Stimulated activated CD8-positive, alpha-beta memory T cell treated with anti-CD3 and anti-CD28 coated beads, Interleukin-2, amount 100 ng/mL, for 48 hours (primary cell): ENCODE measurements at places on chromosomes 1 and 21.

DNA sequence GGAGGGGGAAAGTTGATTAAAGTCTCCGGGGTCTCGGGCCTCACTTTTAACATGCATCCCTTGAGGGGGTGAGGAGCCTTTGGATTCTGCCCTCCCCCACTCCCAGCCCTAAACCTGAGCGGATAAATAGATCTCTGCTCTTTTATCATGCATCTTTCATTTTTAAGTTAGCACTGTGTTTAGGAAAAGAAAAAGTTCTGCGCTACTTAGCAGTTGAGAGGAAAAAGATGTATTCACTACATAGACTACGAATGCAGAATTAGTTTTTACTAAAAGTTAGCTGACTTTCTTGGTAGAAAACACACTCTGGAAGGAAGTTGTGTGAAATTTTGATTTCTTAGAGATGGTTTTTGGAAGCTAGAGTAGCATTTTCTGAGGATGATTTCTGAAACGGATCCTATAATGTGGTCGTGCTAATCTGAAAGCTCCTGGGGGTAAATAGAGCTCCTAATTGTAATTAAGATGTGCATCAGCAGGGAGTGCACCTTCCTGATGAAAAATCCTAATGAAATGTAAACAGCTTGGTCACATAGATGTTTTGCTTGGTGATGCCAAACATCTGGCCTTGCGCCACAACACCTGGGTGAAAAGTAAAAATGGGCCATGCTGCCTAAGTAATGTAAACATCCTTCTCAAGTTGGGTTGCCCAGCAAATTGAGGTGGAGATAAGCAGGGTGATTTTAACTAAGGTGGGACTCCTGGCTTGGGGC lies 1.8 kb downstream of the ROR1 start:
- DNase-seq: no peak

DNA sequence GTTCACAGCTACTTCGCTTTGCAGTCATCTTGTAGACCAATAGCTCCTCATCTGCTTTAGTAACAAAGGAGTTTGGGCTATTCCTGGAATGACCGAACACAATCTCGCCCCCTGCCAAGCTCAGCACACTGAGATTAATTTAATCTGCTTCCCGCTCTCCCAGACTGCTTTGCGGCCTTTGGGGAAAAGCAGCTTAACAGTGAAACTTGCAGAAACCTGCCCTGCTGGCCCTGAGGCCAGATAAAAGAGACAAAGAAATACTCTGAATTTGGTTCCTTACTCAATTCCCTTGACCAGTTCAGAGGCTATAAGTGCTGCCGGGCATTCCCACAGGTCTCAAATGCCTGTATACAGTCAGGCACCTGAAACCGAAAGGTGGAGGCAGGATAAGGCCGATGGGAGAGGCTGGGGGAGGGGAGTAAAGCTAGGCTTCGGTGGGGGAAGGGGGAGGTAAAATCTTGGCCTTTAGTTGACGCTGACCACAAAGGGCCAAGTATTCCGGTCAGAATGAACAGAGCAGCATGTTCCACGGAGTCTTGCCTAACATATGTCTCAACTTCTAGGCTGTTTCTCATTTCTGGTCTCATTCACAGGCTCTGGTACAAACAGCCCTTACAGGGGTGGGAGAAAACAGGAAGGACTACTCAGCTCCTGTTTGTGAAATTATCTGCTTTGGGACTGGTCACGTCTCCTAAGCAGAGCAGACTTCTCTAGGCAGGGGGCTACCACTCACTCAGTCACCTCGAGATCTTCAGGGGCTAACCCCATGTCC lies 17.7 kb upstream of the A3GALT2 start:
- no peak for DNase-seq

DNA sequence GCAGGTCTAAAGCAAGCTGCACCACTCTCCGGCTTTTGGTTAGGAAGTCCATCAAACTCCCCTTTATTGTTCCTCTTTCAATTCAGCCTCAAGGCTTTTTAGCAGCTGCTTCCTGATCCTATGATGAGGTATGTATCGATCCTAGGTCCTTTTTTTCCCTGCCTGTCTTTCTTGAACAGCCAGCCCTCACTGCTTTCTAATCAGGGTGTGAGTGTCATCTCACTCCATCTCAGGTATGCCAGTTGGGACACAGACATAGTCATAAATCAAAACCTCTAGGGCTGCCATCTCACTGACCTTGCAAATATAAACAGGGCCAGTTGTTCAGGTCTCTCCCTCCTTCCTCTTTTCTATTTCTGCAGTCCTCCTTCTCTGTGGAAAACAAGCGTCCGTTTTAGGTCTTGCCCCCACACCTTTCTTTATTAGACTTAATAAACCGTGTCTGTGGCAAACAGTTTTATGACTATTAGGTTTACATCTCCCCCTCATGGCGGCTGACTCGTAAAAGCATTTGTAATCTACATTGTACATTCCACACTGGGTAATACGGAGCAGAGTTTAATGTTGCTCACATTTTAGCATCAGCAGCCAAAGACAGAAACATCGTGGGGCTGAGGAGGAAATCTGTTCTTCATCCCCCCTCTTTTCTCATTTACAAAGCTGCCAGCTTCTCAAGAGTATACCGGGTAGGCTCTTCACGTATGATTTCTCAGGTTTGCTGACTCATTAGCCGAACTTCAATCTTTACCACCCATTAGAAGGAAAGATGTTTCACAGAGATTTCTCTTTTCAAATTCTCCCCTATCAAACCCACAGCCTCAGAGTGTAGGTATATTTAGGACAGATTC lies 11.6 kb downstream of the STYXL2 start:
- no peak for DNase-seq

- DNase-seq: no peak
Observed at GRCh38 chr1:101215363-101216011, 21.3 kb upstream of the S1PR1 start.

DNA sequence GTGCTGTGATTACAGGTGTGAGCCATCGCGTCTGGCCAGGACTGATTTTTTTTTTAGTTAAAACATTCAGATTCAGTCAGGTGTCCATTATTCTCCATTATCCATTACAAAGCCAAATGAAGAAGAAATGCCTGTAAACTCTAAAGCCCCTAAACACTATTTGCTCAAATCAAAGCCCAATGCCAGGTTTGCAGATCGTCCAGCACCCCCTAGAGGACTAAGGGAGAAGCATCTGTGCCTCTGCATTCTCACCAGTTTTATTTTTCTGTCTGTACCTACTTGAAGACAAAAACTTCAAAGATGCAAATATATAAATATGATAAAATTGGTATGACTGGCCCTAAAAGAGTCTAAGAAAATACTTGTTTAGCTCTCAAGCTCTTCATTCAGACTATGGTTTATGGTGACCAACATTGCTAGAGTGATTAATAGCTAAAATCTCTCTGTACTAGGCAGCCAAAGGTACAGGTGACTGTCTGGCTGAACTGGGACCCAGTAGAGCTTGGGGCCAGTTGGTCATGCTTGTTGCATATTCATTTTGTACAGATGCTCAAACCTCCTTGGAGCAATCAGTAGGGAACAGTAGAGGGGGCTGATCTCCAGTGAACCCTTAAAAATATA lies 138.4 kb downstream of the SYT2 start:
- no peak for DNase-seq

DNA sequence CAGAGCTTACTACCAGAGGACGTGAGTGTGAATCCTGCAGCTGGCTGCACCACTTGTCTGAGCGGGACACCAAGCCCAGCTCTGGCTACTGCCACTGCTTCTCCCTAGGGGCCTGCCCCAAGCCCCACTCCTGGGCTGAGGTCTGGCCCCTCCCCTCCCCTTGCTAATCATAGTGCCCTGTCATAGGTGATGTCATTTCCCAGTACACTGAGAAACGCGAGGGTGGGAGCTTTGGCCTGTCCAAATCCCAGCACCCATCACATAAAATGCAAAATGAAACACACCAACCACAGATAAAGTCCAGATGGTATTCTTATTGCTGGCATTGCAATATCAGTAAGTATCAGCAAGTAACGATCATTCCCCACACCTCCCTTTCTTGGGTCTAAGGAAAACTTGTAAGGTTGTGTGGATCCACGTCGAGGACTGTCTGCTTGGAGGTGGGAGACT lies 77.7 kb downstream of the TOMM20 start:
- no peak for DNase-seq

- DNase-seq: no peak
Observed at GRCh38 chr1:206521127-206521526, 13.8 kb downstream of the RASSF5 start.

DNA sequence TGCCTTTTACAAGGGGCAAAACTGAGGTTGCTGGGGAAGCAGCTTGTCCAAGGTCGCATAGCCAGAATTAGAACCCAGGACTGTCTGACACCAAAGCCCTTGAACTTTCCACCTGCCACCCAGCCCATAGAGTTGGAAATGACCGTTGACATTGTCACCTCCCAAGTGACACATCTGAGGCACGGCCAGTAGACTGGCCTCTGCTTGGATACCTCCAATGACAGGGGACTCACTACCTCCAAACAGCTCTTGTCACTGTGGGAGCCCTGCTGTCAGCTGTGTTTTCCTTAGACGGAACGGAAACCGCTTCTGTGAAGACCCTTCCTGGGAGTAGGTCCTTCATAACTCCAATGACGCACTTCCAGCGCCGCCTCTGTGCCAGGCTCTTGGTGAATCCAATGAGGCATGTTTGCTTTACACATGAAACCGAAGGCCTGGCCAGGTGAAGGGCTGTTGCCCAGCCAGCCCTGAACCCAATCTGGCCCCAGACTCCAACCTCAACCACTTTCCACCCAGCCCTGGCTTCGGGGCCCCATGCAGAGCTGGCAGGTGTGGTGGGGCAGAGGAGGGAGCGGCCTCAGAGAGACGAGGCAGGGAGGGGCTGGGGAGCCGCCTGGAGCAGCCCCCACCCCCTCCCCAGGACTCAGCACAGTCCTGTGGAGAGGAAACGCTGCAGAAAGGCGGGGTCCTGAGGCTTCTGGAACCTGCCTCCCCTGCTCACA lies 109.2 kb upstream of the IFFO2 start:
- no peak for DNase-seq

GRCh38 chr1:2322581-2323211 lies 68.7 kb downstream of the MORN1 start:
- no peak for DNase-seq

DNA sequence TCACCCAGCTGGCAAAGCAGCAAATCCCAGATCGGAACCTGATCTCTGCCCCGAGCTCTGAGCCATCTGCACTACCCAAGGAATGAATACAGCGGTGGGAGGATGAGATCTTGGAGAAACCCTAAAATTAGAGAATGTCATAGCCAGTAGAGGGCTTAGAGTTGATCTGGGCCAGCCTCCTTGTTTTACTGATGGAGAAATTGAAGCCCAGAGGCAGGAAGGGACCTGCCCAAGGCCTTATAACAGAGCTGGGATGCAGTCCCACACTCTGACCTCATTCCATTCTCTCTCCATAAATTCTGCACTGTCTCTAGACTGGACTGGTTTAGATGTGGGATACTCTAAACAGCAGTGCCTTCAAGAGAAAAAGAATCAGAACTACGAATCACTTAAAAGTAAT lies 4.8 kb upstream of the SFN start:
- DNase-seq: no peak

DNA sequence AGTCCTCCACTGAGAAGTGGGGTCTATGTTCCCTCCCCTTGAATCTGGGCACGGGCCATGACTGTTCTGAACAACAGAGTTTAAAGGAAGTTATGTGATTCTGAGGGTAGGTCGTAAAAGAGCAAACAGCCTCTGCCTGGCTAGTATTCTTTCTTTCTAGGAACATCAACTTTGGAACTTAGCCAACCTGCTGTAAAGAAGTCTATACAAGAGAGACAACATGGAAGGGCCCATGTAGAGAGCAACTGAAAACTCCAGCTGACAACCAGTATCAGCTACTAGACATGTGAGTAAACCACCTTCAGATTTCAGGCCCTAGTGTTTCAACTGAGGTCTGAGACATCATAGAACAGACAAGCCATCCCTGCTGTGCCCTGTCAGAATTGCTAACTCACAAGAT lies 7.5 kb downstream of the SELENOF start:
- no peak for DNase-seq

GRCh38 chr1:99636647-99637175 lies 9.2 kb upstream of the PALMD start:
- DNase-seq: no peak

DNA sequence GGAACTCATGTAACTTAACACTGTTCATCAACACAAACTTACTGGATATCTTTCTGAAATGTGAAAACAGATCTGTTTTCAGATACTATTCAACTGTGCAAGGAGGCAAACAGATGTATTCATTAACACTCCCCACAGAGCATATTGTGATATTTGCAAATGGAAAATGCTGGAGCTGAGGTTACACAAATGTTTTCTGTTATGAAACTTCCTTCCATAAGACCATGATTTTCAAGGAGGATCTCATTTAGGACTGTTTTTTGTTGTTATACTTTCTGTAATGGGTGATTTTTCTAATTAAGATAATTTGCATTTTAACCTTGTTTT lies 56.1 kb downstream of the GABPA start:
- no peak for DNase-seq

GRCh38 chr1:189103956-189104355 lies 1373.7 kb downstream of the BRINP3 start:
- DNase-seq: no peak

GRCh38 chr1:156623946-156624813 lies 5.0 kb downstream of the HAPLN2 start:
- DNase-seq: no peak

GRCh38 chr1:68120136-68120791 lies 69.8 kb upstream of the DIRAS3 start:
- no peak for DNase-seq

DNA sequence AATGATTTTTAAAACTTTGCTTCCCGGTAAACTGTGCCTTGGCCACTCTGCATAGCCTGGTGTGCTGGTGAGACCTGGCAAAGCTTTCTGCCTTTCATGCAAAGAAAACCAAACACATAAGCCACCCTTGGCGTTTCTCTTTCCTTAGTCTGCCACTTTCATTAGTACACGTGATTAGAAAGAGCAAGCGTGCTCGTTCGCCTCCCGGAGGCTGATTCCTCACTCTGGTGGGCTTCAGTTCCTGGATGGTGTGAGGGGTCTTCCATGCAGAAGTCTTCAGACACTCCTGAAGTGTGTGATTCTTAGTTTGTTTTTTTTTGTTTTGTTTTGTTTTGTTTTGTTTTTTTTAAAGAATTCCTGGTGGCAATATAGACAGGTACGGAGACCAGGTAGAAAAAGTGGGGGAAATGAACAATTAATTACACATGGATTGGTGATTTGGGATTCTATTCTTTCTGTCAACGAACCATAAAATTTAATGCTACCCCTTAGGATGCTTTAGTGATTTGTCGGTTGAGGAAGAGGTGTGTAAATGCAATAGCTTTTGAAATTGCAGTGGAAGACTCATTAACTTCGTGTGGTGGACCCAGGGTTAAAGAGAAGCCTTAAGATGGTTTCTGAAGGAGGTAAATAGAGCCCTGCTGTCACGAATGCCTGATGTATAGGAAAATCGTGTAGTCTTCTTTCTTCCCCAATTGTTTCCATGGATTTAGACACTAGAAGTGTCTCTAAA lies 2.1 kb downstream of the GALNT2 start:
- DNase-seq: no peak

GRCh38 chr21:20739421-20739820 lies 258.8 kb upstream of the NCAM2 start:
- DNase-seq: no peak

- no peak for DNase-seq
Observed at GRCh38 chr21:24025101-24025500, 1582.2 kb downstream of the MRPL39 start.
